ENCODE measurements at places on chromosomes 7 and 10. TPM values are rescaled to one million over a fixed set of nuclear protein-coding genes. Genes with fewer than 3 reads are reported as not detected.

Gene PTPN20
- total RNA-seq = 2.0 TPM

DNA sequence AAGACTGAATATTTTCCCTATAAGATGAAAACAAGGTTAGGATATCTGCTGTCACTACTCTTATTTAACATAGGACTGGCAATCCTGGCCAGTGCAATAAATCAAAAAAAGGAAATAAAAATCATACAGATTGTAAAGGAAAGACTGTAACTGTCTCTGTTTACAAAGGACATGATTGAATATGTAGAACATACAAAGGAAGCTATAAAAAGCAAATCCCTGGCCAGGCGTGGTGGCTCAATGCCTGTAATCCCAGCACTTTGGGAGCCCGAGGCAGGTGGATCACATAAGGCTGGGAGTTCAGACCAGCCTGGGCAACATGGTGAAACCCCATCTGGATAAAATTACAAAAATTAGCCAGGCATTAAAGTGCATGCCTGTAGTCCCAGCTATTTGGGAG, 15.8 kb downstream of the ZNF485 start:
- no peak overlapping the region for H3K4me3 ChIP-seq
- H3K27ac ChIP-seq = no peak overlapping the region
- H3K27me3 ChIP-seq = no peaks in the 10 kb centered on the region
- H3K36me3 ChIP-seq = no peaks in the 10 kb centered on the region
- no peak for DNase-seq

DNA sequence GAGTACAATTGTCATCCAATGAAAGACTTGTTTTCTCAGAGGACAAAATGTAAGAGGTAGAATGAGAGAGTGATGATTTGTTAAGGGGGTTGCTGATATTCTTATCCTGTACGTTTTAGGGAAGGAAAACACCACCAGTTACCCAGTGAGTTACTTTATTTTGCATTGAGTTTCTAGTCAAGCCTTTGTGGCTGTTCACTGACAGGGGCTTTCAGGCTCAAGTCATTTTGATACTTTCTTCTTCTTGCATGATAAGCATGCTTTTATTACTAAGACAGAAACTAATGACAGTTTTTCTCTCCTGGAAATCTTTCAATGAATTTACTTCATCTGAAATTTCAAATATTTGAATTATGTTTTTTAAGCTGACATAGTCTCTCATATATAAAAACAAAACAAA, 710.2 kb upstream of the POM121L12 start:
- H3K27me3 ChIP-seq = no peaks in the 10 kb centered on the region
- no peak overlapping the region for H3K27ac ChIP-seq
- no peak for DNase-seq
- no peaks in the 10 kb centered on the region for H3K4me1 ChIP-seq
- H3K4me3 ChIP-seq = no peak overlapping the region
- no peaks in the 10 kb centered on the region for H3K36me3 ChIP-seq

GRCh38 chr7:69047151-69047754, 551.0 kb upstream of the AUTS2 start:
- no peaks in the 10 kb centered on the region for H3K36me3 ChIP-seq
- H3K27me3 ChIP-seq = no peaks in the 10 kb centered on the region
- no peak overlapping the region for H3K4me3 ChIP-seq
- no peak overlapping the region for H3K27ac ChIP-seq
